ENCODE measurements at places on chromosomes 2 and 18. TPM values are rescaled to one million over a fixed set of nuclear protein-coding genes. Genes with fewer than 3 reads are reported as not detected.

The GCKR gene
- total RNA-seq = 2.9 TPM

The EHD3 gene
- total RNA-seq = 25.4 TPM

The ABHD1 gene
- total RNA-seq = 1.4 TPM

The ROCK1 gene
- 40.7 TPM for total RNA-seq

The CXCR4 gene
- total RNA-seq = 21.9 TPM

The CPLX4 gene
- total RNA-seq = not detected

The HNMT gene
- total RNA-seq = 53.7 TPM
